ENCODE measurements at places on chromosomes 6 and 20.

GRCh38 chr20:36919715-36920333 lies 31.7 kb downstream of the SAMHD1 start:
- DNase-seq: peak; percentile 57

DNA sequence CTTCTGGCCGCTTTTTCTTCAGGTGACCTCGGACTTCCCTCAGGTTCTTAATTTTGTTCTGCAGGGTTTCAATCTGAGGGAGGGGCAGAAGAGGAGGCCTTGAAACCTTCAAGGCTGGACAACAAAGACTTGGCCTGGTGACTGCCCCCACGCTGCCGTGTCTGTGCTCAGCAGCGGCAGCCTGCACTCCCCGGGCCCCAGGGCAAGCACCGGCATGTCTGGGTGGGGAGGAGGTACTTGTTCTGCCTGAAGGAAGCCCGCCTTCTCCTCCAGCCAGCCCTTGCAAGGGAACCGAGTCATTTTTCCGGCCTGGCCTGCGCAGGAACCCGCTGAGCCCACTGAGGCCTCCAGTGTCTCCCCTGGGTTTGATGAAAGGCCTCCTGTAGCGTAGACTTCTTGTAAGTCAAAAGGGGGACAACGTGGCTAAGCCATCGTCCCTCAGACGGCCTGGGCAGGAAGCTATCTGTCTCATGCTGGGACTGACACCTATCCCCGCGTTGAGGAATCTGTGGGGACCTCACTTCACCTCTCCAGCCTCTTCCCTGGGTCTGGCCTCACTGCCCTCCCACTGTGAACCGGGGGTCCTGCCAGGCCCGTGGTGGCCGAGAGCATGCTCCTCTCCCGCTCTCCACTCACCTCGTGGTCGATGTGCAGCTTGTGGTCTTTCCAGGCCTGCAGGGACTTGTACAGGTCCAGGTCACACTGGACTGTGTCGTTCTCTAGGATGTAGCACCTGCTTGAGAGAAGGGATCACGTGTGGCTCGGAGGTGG lies 119.9 kb downstream of the SULF2 start:
- DNase-seq: no peak

GRCh38 chr6:111739257-111739696 lies 133.6 kb upstream of the TRAF3IP2 start:
- no peak for DNase-seq

- DNase-seq: no peak
These were observed 15.9 kb upstream of the ADGB start for GRCh38 chr6:146582857-146583256.

DNA sequence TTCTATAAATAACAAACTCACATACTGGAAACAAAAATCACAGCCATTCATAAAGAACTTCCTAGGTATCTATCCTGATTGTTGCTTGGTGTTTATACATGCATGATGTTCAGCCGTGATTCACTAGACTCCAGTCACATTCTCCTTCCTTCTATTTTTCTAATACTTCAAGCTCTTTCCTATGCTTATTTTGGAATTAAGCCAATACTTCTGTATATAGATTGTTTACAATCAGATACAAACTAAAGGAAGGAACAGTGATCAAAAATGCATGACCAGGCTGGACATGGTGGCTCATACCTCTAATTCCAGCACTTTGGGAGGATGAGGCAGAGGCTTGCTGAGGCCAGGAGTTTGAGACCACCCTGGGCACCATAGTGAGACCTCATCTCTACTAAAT lies 377.5 kb upstream of the IRAK1BP1 start:
- DNase-seq: no peak

Data from thymus (tissue), 14 donors.